ENCODE measurements at places on chromosomes 6 and 20. TPM values are rescaled to one million over a fixed set of nuclear protein-coding genes. Genes with fewer than 3 reads are reported as not detected.

TAF8 gene
- 7.8 TPM for total RNA-seq

MRPL18 gene
- 23.0 TPM for total RNA-seq

SPEF1 gene
- total RNA-seq: 0.53 TPM

SERAC1 gene
- 8.7 TPM for total RNA-seq

NKAPL gene
- total RNA-seq: 0.28 TPM

TLDC2 gene
- 0.34 TPM for total RNA-seq

ELOVL4 gene
- 0.26 TPM for total RNA-seq

HELZ2 gene
- 17.8 TPM for total RNA-seq

MKKS gene
- total RNA-seq: 6.8 TPM

ABT1 gene
- total RNA-seq: 5.5 TPM

UBE3D gene
- total RNA-seq: 6.9 TPM

GPLD1 gene
- total RNA-seq: 0.87 TPM

COL21A1 gene
- total RNA-seq: 1.8 TPM

DNA sequence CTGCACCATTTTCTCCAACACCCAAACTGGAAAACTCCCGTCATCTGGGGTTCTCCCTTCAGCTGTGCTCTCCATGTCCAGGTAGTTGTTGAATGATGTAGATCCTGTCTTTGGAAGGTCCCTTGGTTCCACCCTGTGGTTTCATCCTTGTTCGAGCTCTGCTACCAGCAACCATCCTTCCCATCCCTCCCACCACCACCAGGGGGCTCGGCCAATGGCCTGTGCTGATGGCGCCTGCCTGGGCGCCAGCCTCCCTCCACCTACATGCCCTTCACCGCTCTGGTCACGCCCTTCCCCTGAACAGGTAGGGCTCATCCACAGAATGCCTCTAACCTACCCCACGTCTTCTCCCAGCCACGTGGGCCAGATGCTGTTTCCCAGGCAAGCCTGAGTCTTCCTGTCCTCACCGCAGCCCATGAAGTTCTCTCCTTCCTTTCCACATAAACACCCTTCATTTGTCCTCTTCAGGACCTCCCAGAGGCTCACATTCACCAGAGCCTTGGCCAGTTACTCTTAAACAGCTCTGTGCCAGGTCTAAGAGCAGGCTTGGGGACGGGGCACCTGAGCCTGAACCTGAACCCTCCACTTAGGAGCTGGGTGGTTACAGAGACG is 75.1 kb upstream of the DUSP22 start:
- no peak for DNase-seq

DNA sequence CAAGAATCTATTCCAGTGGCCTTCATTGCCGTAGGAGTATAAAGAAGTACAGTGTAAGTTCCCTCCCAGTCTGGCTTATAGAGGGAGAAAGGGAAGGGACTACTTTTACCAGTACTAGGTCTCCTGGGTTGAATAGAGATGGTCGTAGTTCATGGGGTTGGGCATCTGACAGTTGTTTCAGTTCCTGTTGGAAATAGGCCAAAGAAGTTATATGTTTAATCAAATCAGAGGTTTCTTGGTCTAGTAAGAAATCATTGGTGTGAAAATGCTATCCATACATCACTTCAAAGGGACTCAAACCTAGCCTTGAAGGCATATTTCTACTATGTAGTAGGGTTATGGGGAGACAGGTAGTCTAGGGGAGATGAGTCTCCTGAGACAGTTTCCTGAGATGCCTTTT is 45.6 kb upstream of the MAN1A1 start:
- DNase-seq: no peak

- no peak for DNase-seq
Observed at GRCh38 chr6:125194941-125195340, 41.4 kb downstream of the TPD52L1 start.

GRCh38 chr6:110495949-110496348 is 19.5 kb upstream of the SLC22A16 start:
- no peak for DNase-seq

- DNase-seq: no peak
Observed at GRCh38 chr6:164928057-164928727, 381.2 kb downstream of the C6orf118 start.

DNA sequence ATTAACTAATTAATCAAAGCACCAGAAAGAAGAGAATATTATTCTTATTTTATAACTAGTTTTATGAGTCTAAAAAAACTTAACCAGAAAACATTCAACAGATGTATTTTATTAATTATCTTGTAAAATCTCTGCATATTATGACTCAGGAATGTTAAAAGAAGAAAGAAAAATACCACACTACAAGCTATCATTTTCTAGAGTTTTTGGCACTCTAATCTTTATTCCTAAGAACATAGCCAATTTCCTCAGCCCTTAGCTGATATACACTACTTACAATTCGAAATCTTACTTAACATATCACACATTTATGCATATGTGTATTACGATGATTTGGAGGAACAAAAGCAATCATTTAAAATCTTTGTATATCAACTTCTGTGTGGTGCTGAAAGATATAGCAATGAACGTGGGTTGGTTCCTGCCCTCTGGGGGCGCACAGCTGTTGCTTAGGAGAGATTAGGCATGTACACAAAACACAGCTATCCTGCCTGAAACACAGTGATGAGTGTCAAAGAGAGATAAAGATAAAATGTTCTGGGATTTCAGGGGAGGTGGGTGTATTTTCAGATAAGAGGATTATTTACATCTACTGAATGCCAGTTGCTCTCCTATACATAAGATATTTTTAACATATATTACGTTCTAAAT is 404.5 kb downstream of the SYNE1 start:
- no peak for DNase-seq

GRCh38 chr20:41380551-41381193 is 14.1 kb upstream of the EMILIN3 start:
- DNase-seq: no peak

DNA sequence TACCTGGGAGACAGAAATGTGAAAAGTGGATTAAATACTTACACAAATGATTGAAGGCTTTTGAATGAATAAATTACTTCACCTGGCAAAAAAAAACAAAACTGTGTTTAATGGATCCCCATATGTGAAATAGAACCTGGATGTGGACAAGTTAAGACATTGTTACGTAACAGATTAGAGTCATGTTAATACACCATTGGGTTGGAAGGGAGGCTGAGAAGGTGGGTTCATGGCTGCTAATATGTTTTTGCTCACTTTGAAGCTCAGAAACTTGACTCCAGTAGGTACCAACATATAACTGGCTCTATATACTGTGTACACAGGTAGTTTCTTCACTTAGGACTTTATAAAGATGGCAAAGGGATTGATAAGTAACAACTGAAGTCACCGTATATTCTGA is 21.4 kb upstream of the TENT5A start:
- no peak for DNase-seq

GRCh38 chr6:37507690-37508421 is 8.2 kb upstream of the CCDC167 start:
- no peak for DNase-seq

DNA sequence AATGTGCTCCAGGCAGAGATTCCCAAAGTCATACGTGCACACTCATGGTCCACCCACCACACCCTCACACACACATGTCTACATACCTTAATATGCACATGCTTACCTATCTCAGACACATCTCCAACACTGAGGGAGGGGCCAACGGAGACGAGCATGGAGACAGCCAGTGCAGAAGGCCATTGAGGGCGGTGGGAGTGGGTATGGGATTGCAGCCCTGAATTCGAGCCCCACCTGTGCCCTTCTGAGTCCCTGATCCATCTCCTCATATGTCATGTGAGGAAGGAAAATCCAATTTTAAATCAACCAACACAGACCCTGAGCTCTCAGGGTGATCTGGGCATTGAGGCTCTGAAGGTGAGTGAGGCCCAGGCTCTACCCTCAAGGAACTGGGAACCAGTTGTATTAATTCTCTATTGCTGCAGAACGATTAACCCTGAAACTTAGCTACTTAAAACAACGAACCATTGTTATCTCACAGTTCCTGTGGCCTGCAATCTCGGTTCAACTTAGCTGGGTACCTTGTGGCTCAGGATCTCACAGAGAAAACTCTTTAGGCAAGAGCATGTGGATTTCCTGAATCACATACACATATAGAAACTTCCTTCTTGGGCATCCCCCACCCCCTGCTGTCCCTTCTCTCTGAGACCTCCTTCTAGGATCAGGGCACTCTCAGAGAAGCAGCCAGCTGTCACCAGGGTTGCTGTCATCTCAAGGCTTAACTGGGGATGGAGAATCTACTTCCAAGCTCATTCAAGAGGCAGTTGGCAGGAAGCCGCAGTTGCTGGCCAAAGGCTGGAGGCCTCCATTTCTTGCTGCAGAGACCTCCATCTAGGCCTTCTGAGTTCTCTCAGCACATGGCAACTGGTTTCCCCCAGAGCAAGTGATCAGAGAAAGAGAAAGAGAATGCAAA is 28.3 kb downstream of the GLP1R start:
- DNase-seq: no peak

GRCh38 chr6:73394577-73395354 is at the start of gene DDX43:
Gene DDX43, plus strand, starts transcription at chr6:73394828. Its CDS starts 78 bp downstream, at chr6:73394906.
- DNase-seq: peak; percentile 72

- no peak for DNase-seq
Observed at GRCh38 chr6:11357285-11357684, 124.8 kb upstream of the NEDD9 start.

DNA sequence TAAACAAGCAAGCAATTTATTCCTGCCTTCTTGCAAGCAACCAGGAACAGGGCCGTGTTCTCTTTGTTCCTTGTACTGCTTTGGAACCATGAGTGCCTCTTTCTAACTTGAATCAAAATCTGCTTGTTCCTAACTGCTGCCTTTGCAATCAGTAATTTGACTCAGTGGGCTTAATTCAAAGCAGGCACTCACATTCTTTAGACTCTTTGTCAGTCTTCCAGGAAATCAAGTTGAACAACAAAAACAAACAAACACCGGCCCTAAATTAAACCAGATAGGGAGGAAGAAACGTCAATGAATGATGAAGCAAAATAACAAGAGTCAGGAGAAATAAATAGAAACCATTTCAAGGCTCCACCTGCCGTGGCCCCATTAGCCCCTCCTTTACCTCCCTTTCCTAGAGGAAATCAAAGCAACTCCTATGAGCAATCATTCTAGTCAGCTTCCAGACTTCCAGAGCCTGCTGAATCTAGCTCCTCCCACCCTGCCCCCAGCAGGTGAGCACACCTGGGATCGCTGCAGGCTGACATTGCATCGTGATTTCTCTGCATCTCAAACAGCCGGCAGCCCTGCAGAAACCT is 582.2 kb upstream of the FLRT3 start:
- peak; percentile 52 for DNase-seq

DNA sequence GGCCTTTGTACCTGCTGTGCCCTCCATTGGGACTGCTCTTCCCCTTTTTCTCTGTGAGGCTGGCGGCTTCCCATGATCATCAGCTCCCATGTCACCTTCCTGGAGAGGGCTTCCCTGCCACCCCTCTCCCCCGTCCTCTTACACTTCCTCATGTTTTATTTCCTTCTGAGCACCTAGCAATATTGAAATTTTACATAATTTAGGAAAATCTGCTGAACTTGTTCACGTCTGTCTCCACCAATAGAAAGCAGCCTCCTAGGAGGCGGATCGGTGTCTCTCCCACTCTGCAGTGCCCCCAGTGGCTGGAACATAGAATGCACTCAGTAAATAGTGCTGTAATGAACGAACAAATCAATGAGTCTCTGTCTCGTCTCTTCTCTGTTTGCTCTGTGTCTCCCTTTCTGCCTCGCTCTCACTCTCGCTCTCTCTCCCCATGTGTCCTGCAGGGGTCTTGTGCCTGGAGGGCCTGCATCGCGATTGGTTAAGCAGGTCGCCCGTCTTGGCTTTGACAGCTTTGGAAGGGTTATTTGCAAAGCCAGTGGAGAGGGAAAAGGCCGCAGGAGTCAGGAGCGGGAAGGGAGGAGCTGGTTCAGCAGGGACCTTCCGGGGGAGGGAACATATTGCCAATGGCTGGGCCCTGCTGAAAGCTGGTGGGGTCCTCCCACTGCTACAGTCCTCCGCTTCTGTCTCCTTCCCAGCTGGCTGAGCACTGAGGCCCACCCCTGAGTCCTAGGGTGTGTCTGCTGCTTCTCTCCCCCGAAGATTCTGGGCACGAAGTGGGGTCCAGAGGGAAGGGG is 12.1 kb upstream of the OCSTAMP start:
- no peak for DNase-seq

DNA sequence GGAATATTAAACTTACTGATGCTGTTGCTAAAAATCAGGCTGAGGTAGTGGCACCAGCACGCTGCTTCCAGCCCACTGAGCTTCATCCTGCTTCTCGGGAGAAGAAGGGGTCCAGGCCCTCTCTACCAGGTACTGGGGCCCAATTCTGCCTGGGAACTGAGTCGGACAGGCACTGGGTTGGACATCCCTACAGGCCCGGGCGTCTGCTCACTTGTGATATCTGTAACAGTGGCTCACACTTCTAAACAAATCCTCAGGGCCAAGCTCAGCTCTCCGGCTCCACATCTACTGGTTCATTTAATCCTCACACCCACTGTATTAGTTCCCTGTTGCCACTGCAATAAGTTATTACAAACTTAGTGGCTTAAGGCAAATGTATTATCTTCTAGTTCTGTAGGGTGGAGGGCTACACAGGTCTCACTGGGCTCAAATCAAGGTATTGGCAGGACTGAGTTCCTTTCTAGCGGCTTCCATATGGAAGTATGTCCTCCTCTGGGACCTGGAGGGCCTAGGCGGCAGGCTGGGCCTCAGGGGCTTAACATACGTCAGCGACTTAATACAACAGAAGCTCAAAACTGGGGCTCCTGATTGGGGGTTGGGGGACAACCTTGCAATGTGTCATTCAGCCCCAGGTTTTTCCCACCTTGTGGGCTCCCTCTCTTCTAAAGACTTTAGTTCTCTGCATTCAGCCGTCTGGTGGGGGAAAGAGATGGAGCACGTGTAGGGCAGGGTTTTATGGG is 1.6 kb upstream of the KCNK15 start:
- DNase-seq: no peak

- no peak for DNase-seq
Observed at GRCh38 chr6:41697861-41698781, 37.3 kb downstream of the TFEB start.

DNA sequence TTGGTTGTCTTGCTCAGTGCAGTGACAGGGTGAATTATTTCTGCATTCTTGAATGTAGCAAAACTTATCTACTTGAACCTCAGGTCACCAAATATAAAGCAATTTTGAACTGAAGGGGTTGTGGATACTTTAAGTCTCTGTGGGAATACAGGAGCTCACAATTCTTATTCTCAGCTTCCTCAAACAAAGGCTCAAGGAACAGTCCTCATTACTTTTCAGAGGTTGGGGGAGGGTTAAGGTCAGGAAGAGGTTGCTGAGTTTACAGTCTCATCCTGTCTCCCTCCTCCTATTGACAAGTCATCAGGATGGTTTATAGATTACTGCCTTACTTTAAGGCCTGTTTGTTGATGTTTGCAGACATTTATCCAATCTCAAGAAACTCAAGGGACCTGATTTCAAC is 143.6 kb upstream of the SPACA1 start:
- no peak for DNase-seq

DNA sequence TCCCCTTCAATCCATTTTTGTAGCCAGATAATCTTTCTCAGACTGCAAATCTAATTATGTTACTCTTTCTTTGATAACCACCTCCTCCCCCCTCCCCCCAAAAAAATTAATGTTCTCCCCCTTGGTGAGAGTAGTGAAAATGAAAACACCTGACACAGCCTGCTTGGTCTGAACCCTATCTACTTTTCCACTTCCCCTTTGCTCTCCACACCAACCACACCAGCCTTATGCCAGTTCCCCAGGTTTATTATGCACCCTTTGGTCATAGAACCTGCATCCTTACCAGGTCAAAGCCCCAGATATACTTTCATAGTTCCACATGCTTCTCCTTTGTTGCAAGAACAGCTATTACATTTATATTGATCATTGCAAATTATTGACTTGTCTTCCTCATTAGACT is 19.4 kb downstream of the PFDN4 start:
- no peak for DNase-seq

- no peak for DNase-seq
Observed at GRCh38 chr20:34364223-34364506, 1.1 kb downstream of the ITCH start.

Measured in pancreas (tissue), 10 donors.